ENCODE measurements at places on chromosomes 1 and 21. TPM values are rescaled to one million over a fixed set of nuclear protein-coding genes. Genes with fewer than 3 reads are reported as not detected.
A peak's percentile ranks its signal among the peaks of the same experiment; 100 is the strongest.

DNA sequence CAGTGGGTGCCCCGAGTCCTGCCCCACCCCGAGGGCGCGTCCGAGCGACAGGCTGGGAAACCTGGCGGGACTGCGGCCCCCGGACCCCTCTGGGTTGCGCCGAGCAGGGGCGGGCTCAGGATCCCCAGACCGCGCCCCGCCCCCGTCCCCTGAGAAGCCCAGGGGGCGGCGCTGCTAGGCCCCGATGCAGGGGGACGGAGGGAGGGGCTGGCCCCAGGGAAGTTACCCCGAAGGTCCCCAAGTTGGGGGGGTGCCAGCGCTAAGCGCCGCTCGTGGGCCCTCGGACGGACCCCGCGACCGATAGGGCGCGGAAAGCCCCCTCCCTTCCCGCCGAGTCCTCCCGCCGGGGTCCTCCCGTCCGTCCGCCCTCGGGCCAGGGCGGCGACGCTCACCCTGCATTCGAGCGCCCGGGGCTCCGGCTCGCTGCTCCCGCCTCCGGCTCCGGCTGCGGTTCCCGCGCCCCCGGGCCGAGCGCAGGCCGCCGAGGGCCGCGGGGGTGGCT, 414 bp downstream of the GPR153 start:
- peak; percentile 54 for DNase-seq

GRCh38 chr1:31444725-31445448, 31.9 kb downstream of the SERINC2 start:
- no peak for DNase-seq

DNA sequence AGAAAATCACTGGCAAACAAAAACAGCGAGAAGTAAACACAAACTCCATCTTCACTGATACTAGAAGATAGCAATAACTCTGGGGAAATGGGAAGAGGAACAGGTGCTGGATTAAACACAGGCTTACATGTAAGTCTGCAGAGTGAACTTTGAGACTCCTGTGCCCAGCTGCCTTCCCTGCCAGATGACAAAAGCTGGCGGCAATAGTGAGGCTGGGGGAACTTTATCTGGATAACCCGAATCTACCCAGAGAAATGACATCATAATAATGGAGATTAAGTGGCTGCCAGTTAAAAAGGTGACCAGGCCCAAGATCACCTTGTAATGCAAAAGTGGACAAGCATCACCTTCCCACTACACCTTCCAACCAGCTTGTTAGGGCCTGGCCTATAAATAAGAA, 184.5 kb downstream of the CHRM3 start:
- no peak for DNase-seq

- peak; percentile 79 for DNase-seq
Observed at GRCh38 chr21:42263591-42264131, 44.7 kb downstream of the ABCG1 start.

DNA sequence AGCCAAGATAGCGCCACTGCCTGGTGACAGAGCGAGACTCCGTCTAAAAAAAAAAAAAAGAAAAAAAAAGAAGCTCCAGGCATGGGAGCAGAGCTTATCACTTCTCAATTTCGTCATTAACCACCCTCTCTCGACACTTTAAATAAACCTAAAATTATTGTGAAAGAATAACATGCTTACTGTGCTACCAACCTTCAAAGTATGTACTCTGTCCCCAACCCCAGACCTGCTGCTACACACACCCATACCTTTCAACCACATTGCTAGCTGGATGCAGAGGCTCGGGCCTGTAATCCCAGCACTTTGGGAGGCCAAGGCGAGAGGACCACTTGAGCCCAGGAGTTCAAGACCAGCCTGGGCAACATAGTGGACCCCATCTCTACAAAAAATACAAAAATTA, 38.7 kb downstream of the GNPAT start:
- no peak for DNase-seq

DNA sequence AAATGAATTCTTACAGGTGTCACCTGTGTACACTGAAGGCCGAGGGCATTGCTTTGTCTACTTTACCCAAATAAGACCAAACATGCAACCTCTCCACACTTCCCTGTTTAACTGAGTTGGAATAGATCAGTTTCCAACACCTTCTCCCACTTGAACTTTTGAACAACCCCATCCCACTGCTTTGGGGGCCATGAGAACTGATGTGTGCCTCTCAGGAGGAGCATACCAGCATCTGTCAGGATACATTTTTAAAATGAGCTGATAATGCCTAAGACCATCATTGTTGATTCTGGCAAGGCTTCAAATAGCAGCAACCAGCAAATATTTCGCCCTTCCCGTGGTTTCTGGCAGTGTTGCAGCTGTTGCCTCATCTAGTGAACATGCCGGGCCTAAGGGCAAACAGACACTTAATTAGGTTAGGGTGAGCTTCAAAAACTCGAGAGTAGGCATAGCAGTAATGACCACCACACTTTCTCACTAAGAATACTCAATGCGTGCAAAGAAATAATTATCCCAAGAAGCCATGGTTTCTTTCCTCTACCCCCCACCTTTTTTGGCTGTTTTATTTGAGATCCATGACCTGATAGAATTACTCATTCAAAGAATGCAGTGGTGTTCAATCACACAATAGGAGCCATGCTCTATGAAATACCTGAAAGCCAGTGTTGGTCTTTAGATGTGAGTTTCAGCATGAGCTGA, 63.7 kb downstream of the MAP10 start:
- DNase-seq = peak; percentile 34

DNA sequence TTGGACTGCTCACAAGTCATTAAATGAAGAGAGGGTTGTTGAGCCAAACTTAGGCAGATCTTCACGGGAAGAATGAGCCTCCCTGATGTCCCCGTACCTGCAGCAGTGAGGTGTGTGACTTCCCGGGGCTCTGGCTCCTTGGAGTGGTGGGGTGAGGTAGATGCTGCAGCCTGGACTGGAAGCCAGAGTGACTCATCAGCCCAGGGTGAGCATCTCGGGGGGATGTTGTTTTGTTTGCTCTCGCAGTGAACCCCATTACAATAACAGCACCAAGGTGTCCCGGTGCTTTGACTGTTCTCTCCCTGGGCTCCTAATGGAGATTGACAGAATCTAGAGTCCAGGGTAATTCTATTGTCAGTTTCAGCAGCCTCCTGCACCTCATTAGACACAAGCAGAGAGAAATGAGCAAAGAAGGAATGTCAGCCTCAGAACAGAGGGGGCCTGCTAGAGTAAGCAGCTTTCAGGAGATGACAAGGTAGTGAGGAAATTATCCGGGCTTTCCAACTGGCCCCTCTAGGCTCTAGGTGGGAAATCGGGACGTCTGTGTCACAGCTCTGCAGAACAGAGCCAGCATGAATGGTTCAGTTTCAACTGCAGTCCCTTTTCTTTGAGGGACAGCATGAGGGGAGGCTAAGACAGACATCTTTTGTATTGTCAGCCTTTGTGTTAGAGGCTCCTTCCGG, 36.0 kb upstream of the LRRN2 start:
- no peak for DNase-seq

DNA sequence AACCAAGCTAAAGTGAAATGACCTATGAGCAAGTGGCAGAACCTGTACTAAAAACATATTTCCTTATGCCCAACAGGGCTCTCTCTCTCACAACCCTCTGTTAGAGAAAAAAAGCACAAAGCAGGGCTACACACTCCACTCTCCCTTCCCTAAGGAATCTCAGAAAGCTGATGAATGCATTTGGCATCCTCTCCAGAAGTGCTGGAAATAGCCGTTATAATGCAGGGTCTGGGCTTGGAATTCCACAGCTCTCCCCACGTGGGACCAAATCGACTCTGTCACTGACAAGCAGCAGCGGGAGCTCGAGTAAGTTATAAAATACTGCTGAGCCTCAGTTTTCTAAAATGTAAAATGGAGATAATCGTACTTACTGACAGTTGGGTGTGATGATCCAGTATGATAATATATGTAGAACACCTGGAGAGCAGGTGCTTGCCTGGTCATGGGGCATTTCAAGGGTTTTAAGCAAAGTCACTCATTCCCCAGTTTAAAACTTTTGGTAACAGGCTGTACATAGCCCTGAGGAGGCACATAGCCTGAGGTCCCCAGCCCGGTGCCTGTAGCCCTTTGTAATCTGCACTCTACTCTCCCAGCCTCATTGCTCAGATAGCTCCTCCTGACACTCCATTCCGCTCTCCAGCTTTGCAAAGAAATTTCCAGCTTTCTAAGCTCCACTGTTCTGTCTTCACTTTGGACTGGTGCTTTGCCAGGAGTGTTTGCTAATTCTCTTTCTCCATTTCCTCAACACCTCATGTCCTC, 175.6 kb upstream of the DAB1 start:
- no peak for DNase-seq

DNA sequence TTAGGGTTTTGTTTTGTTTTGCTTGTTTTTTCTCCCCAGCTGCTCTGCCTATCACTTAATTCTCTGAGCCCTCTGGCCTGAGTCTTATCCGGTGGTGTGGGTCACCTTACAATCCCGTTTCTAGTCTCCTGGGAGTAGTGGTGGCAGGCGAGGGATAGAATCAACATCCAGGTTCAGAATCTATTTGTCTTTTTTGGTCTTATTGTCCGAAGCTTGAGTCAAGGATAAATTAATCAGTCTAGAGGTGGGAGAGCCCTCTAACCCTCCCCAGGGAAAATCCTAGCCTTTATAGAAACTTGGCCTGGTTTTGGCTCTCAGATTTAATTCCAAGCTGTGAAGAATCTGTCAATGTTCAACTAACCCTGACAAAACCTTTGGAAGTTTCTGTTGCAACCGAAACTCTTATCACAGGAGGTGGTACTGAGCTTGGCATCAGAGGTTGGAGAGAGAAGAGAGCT, 246.3 kb downstream of the FGGY start:
- DNase-seq = no peak

- no peak for DNase-seq
Observed at GRCh38 chr1:68322837-68323687, 90.7 kb upstream of the WLS start.

GRCh38 chr1:114338191-114338890, 172.7 kb downstream of the TRIM33 start:
- DNase-seq = no peak

GRCh38 chr1:211492511-211493132, 660 bp upstream of the RD3 start:
- no peak for DNase-seq

DNA sequence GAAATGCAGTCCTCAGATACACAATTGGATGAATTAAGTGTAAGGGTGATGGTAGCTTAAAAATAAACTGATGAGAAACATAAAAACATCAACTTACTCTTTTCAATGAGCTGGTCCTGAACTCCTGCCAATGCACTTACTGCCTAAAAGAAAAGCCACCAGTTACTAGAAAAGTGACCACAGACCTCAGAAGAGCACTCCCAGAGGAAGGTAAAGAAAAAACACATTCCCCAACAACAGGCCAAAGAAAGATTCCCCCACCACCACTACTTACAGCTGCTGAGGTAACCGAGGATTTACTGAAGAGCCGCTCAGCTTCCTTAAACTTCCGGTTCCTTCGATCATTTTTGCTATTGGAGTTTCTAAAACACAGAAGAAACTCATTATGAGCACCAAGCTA, 5.4 kb downstream of the MEAF6 start:
- no peak for DNase-seq

GRCh38 chr21:37462087-37462861, 95.7 kb downstream of the DYRK1A start:
- DNase-seq = no peak

- DNase-seq = no peak
Observed at GRCh38 chr1:218633238-218633988, 288.3 kb downstream of the TGFB2 start.

- DNase-seq = no peak
Observed at GRCh38 chr1:152448496-152448895, 34.4 kb upstream of the CRNN start.

GRCh38 chr1:58908561-58909560, 125.0 kb upstream of the JUN start:
- no peak for DNase-seq

DNA sequence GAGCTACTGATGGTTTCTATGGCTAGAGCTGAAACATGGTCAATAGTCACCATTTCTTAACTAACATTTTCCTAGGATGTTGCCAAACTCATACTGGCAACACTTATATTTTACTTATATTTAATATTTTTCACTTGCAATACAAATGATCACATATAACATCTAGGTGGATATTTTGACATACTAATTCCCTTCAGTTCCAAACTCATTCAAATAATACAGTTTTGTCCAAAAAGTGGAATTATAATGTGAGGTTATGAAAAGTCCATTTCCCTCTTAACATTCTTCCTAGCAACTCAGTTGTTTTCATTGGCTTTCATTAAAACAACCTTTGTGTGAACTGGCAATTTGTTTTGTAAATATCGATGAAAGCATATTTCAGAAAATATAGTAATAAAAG, 16.0 kb downstream of the SPAG17 start:
- DNase-seq = no peak

GRCh38 chr1:15115542-15116330, 37.8 kb upstream of the TMEM51 start:
- DNase-seq = no peak

GRCh38 chr1:80418134-80418533, 1382.6 kb upstream of the ADGRL2 start:
- no peak for DNase-seq

- no peak for DNase-seq
Observed at GRCh38 chr1:184388319-184388889, 1.6 kb downstream of the C1orf21 start.

GRCh38 chr1:147078606-147079399, 93.5 kb downstream of the PRKAB2 start:
- DNase-seq = no peak

GRCh38 chr21:43345746-43346409, 81.1 kb downstream of the SIK1 start:
- peak; percentile 29 for DNase-seq

GRCh38 chr1:11187000-11187399, 2.2 kb upstream of the ANGPTL7 start:
- DNase-seq = no peak

DNA sequence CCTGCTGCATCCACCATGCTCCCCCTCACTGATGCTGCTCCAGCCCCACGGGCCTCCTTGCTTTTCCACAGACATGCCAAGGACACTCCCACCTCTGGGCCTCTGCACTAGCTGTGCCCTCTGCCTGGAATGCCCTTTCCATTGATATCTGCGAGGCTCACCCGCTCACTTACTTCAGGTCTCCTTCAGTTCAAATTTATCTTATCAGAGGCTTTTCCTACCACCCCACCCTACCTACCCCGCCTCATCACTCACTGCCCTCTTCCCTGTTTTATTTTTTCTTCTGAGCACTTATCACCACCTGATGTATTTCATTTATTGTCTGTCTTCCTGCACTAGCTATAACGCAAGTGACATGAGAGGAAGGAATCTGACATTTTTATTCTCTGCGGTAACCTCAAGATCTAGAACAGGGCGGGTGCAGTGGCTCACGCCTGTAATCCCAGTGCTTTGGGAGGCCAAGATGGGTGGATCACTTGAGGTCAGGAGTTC, 7.0 kb downstream of the HSPG2 start:
- DNase-seq = peak; percentile 66

The DCDC2B gene
- polyA plus RNA-seq = 0.05 TPM

The CACNA1S gene
- polyA plus RNA-seq = not detected

The SERPINC1 gene
- polyA plus RNA-seq = 0.18 TPM

The TAL1 gene
- polyA plus RNA-seq = 3.3 TPM

The NKAIN1 gene
- polyA plus RNA-seq = 0.02 TPM

The PKN2 gene
- polyA plus RNA-seq = 9.8 TPM

The LORICRIN gene
- polyA plus RNA-seq = not detected

The TMEM269 gene
- polyA plus RNA-seq = not detected

The FALEC gene
- not detected for polyA plus RNA-seq

The FCRLA gene
- 0.23 TPM for polyA plus RNA-seq

The OLFML2B gene
- 2.7 TPM for polyA plus RNA-seq

The OVAAL gene
- 1.7 TPM for polyA plus RNA-seq

Data from right cardiac atrium (tissue), 5 donors.